M059J (cell line): ENCODE measurements at places on chromosomes 3 and 15.

DNA sequence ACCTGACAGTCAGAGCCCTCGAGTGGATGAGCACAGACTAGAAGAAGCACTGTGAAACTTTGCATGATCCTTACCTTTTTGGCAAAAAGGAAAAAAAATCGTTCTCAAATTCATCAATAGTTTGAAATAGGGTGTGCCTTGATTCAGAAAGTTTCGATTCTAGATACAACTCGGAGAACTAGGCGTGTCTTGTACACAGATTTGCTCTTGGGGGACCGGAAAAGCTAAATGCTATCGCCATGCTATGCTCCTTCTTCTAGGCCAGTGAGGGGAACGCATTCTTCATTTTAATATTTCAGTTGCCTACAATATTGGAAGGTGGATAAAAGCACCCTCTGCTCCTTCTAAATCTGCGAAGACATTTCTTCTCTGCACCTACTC is 25.0 kb downstream of the CD86 start:
- DNase-seq, result no peak

GRCh38 chr3:25420885-25421284 is 7.2 kb upstream of the RARB start:
- no peak for DNase-seq

DNA sequence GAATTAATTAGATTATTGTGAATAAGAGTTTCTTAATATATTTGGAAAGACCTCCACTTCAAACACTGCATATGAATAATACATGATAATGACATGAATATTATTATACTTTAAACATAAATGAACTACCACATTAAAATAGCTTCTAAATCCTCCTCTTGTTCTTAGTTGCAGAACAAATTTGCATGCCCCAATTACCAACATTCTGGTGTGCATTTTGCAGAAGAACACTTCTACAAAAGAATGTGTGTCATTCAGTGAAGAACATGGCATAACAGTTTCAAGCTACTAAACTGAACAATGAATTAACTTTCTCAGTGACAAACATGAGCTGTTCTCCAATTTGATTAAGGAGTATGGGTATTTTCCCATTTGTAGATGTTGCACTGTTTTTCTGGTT is 711.3 kb upstream of the NAALADL2 start:
- no peak for DNase-seq

- DNase-seq, result peak; percentile 25
Measured at GRCh38 chr3:159378396-159379194, 576.7 kb downstream of the MFSD1 start.

GRCh38 chr15:99324082-99324620 is 72.9 kb downstream of the LRRC28 start:
- DNase-seq, result peak; percentile 82

DNA sequence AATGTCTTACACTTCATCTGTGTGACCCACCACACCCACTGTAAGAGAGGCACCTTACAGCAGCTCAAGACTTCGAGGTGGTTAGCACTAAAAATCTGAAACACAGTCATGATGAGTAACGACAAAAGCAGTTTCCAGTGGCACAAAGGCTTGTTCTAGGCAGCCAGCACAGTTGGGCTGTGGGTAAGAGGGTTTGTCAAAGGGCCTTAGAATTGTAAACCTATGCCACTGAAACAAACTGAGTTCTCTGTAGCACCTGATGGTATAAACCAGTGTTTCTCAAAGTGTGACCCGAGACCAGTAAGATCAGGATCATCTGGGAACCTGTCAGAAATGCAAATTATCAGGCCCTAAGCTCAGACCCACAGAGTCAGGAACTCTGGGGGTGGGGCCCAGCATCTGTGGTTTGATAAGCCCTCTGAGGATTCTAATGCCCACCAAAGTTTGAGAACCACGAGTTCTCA is 36.5 kb downstream of the DAPK2 start:
- DNase-seq, result peak; percentile 87

- no peak for DNase-seq
Measured at GRCh38 chr3:169144270-169144669, 519.2 kb downstream of the MECOM start.

GRCh38 chr3:152245498-152246170 is 23.1 kb upstream of the MBNL1 start:
- DNase-seq, result no peak

DNA sequence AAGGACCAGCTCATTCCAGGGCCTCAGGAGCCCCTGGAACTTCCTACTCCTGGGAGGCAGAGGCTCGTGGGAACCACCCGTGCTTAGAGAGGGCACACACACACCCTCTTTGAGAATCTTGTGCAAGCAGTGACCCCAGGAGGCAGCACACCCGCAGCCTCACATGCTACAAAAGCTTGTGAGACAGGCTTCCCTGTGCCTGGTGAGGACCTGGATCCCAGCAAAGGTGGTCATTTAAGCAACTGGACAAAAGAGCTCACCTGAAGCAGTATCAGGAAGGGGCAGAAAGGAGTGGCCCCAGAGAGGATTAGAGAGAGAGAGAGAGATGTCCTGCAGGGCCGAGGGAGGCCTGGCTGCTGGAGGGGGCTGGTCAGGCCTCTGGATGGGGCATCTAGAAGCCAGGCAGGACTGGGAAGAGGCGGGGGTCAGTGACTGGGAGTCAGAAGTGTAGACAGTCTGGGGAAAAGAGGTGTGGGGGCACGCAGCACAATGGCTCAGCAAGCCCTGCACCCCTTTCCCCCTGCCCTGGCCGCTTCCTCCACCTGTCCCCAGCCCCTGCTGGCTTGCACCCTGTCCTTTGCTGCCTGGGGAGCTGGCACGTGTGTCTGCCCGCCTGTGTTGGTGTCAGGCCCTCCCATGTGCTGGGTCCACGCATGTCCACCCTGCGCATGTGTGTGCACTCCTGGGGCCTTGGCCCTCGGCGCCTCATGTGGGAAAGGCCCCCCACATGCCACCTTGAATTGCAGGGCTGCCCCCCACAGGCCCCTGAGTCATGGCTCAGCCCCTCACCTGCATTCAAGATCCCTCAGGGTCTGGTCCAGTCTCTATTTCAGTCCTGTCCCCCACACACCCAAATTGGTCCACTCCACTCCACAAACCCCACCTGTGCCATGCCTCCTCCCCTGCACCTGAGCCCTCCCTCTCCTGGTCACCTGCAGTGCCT is 36.9 kb downstream of the TSPAN3 start:
- no peak for DNase-seq

- DNase-seq, result no peak
Measured at GRCh38 chr3:169347597-169347996, 315.9 kb downstream of the MECOM start.

- peak; percentile 91 for DNase-seq
Measured at GRCh38 chr15:80588801-80589200, 106.3 kb upstream of the ABHD17C start.

- peak; percentile 29 for DNase-seq
Measured at GRCh38 chr3:41338276-41338675, 139.0 kb downstream of the CTNNB1 start.

DNA sequence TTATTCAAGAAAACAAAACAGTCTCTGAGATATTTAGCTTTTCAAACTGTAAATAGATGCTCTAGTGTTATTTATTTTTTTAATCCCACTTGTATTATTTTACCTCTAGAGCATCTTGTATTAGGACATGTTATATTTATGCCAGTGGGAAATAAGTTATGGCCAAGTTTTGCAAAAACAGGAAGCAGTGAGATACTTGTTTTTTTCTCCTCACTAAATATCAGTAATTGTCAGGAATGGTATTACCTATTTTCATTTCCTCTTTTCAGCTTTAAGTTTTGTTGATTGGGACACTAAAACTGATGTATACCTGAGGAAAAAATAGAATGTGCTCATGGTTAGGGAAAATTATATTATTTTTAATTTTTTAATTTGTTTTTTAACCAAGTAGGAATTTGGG is 8.6 kb upstream of the IL20RB start:
- no peak for DNase-seq

GRCh38 chr15:88498996-88499395 is 31.5 kb downstream of the MRPS11 start:
- no peak for DNase-seq

DNA sequence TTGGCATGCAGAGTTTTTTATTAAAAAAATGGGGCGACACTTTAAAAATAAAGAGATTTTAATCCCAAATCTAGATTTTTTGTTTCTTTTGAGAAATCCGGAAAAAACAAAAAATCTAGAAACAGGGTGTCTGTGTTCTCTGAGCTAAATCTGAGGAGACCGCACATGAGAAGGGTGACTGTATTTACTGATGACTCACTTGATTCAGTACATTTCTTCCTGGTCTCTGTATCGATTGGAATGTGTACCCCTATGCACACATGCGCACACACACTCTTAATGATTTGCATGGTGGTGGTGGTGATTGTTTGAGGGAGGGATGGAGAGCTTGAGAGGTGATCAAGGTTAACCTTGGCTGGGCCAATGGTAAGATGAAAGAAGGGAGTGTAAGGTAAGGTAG is 443.1 kb upstream of the THRB start:
- DNase-seq, result no peak

- peak; percentile 38 for DNase-seq
Measured at GRCh38 chr3:72011485-72011884, 226.5 kb upstream of the PROK2 start.

- peak; percentile 30 for DNase-seq
Measured at GRCh38 chr3:16849229-16849628, 35.5 kb upstream of the PLCL2 start.

DNA sequence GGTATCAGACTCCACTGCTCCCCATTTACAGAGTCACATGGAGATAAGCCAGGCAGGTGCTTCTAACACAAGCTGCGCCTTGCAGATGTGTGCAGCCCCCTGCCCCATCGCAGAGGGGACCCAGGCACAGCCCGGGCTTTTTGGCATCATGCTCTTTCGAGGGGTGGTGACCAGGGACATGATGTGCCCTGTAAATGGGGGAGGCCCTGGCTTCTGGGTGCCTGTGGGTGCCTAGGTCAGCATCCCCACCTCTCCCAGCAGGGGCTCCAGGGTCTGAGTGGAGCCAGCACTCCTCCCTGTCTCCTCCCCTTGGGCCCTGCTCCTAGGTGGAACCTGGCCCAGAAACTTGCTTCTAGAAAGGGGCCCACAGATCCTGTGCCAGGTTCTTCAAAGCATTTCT is 15.2 kb downstream of the TRPM1 start:
- no peak for DNase-seq

DNA sequence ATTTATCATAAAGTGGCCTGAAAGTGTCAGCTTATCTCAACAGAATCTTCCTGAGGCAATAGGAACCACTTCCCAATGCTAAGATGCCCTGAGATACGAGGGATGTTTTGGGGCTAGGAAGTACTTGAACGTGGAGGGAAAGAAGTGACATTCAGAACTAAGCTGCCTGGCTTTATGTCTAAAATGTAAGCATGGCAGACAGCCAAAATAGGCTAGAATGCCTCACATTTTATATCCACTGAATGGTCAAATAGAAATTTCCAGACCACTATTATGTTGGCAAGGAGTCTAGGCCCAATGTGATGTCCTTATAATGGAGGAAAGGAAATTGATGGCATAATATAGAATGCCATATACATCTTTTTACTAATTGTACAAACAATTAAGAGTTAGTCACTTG is 154.9 kb downstream of the PEX5L start:
- DNase-seq, result no peak

DNA sequence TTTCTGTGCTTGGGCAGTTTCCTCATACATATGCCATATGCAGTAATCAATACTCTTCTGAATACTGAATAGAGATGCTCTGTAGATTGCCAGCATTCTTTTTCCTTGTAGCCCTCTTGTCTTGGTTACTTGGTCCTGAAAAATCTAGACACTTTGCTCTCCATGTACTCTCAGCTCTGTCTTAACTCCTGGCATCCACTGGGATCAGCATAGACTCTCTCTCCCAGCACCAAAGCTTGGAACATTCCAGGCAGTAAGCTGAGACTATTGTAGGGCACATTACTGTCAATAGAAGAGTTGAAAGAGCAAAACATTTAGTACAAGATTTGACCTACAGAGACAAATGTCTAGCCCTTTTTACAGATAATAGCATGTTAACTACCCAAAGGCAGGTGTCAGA is 1100.3 kb downstream of the TBL1XR1 start:
- no peak for DNase-seq

- no peak for DNase-seq
Measured at GRCh38 chr3:136630915-136631314, 121.3 kb downstream of the STAG1 start.

DNA sequence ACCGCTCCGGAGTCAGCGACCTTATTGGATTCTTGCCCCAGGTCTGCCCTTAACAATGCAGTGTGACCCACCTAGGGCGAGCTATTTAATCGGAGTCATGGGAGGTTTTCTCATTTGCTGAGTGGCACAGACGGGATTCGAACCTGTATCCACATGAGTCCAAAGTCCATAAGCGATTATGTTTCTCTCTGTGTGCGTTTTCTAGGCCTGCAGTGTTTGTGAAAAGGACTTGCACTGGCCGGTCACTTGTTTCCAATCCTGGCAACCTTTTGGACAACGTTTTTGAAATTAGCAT is 691 bp upstream of the HDGFL3 start:
- peak; percentile 18 for DNase-seq

DNA sequence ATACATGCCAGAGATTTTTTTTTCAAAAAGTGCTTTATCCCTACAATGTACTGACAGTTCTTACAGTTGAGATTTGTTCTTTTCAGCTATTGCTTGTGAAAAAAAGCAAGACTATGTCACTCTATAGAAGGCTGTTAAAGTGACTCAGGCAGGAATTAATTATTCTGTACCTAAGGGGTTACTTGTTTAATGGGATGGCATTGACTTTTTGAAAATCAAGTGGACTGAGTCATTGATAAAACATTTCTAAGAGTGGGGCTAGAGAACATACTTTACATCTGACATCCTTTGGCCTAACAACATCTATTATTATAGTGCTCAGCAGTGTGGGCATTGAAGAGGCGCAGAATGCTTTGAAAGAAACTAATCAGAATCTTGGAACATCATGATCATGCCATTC is 34.3 kb downstream of the INTS14 start:
- DNase-seq, result peak; percentile 77

GRCh38 chr15:59492389-59493377 is 54.7 kb downstream of the FAM81A start:
- DNase-seq, result peak; percentile 68
